Kidney tubule cell (primary cell): ENCODE measurements at places on chromosomes 13 and 19.

DNA sequence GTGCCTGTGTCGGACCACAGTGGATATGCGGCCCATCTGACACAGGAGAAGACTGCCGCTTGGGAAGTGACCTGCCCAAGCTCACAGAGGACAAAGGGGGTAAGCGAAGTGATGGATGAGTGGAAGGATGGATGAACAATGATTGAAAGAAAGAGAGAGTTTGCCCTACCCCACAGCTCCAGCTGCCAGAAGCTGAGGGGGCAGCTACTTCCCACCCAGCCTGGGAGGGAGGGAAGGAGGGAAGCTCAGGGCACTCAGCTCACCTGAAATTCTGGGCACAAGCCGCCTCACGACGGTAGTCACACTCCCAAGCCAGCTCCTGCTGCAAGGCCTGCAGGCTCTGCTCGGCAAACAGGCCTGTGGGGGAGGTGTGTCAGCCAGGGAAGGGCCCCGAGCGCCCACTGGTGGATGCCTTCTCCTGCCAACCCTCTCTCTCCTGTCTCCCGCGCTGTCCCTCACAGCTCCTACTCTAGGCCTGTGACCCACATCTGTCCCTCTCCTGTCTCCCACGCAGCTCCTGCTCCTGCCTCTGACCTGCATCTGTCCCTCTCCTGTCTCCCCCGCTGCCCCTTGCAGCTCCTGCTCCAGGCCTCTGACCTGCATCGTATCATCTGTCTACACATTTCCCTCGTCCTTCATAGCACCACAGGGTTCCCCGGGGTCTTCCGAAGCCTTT lies 12.0 kb upstream of the NUMBL start:
- DNase-seq: no peak

- DNase-seq: no peak
Observed at GRCh38 chr19:6890401-6890913, 3.1 kb downstream of the ADGRE1 start.

DNA sequence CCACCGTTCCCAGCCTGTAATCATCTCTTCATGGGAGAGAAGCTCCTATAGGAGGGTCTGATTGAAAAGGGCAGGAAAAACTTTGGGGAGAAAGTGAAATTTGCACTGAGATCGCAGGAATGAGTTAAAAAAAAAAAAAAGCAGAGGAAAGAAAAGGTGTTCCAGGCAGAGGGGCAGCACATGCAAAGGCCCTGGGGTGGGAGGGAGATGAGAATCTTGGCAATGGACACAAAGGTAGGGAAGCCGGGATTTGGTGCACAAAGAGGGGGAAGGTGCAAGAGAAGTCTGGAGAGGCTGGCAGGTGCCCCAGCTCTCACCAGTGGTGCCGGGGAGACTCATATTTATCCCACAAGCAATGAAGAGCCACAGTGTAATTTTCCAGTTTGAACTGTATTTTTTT lies 16.4 kb upstream of the GPR32 start:
- DNase-seq: no peak

DNA sequence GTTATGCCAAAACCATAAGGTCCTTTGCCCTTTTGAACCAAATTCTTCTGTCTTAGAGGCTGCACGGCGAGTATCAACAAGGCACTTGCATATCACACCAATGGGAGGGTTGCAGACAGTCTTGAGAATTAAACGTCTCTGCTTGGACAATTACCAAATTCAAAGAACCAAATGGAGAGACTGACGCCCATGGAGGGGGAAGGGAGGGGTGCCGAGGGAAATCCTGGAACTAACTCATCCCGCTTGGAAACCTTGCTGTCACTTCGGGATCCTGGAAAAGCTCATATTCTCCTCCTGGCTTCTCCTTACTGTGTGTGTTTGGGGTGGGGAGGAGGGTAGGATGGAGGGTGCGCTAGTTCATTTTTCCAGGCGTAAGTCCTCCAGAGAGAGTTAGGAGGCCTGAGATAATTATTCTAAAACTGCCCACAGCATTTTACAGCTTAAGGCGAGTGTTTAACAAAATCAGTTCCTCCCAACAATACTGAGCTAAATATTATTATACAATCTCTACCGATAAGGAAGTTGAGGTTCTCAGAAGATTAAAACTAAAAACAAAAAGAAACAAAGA lies 425.1 kb downstream of the TSHZ3 start:
- no peak for DNase-seq

GRCh38 chr13:103762523-103762922 lies 696.3 kb upstream of the SLC10A2 start:
- DNase-seq: no peak

- no peak for DNase-seq
Observed at GRCh38 chr19:8466018-8466417, 21.2 kb downstream of the HNRNPM start.

DNA sequence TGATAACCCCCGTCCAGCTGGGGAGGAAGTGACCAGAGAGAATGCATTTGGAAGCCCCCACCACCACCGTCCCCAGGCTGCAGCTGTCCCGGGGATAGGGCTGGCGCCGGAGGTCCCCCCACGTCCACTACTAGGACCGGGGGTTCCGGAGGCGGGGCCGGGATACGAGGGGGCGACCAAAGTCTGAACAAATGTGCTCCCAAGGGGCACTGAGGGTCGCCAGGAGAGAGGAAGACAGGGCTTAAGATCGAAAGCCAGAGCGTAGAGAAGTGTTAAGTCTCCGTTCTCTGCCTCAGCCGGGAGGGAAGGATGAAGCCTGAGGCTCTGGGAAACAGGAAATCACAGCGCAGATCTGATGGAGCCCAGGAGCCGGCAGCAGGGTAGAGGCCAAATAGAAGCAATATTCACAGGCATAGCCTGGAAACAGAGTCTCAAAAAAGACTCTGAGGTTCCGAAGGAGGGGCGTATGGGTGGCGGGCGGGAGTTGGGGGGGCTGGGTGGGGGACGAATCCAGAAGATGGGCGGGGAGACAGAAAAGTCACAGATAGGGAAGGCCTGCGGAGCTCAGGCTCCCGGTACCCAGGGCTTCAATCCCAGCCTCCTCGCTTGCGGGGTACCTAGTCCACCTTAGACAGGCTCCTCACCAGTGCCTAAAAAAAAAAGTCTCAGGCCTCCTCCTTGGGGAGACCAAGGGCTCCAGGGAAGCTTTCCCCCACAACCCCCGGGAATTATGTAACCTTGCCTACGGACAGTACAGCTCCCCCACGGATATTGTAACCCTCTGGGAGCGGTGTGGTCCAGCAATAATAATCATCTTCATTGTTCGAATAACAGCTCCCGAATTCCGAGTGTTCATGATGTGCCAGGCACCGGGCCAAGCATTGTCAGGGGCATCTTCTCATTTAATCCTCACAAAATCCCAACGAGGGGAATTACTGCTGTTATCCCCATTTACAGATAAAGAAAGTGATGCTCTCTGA lies 1.1 kb upstream of the ERF start:
- peak; percentile 44 for DNase-seq

DNA sequence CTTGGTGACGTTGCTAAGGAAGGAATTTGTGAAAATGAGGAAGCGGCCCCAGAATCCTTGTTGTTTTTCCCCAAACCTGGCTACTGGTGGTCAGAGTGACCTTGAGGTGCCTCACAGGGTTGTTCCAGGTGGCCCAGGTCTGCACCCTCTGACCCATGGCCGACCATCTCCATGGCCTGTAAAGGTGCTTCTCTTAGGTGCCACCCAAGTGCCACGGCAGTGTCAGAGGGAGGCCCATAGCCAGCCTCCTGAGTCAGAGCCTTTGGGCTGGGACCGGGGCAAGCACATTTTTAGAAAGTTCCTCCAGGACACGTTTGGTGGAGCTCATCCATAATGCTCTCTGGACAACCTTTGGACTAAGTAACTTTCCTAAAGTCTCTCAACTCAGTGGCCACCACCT lies 83.9 kb upstream of the IRS2 start:
- no peak for DNase-seq

- DNase-seq: no peak
Observed at GRCh38 chr13:50404116-50404515, 388.9 kb downstream of the KCNRG start.

- peak; percentile 49 for DNase-seq
Observed at GRCh38 chr13:32837973-32838927, 178.0 kb upstream of the KL start.

DNA sequence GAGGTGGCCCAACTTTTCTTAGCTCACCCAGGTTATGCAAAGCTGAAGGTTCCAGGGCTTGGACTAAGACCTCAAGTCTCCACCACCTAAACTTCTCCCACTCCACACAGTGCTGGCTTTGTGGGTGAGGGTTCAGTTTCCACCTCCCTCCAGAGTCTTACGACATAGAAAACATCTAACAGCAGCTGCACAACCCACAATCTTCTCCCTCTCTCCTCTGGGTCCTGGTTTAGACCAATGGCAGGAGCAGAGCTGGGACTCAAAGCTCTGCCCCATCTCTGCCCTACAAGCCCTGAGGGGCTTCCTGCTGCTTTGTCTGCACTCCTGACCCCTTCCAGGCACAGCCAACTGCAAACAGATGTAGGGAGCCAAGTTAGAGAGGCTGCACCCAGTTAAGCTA lies 16.0 kb downstream of the IRGC start:
- DNase-seq: no peak

GRCh38 chr13:51632591-51633362 lies 48.5 kb downstream of the WDFY2 start:
- peak; percentile 43 for DNase-seq

DNA sequence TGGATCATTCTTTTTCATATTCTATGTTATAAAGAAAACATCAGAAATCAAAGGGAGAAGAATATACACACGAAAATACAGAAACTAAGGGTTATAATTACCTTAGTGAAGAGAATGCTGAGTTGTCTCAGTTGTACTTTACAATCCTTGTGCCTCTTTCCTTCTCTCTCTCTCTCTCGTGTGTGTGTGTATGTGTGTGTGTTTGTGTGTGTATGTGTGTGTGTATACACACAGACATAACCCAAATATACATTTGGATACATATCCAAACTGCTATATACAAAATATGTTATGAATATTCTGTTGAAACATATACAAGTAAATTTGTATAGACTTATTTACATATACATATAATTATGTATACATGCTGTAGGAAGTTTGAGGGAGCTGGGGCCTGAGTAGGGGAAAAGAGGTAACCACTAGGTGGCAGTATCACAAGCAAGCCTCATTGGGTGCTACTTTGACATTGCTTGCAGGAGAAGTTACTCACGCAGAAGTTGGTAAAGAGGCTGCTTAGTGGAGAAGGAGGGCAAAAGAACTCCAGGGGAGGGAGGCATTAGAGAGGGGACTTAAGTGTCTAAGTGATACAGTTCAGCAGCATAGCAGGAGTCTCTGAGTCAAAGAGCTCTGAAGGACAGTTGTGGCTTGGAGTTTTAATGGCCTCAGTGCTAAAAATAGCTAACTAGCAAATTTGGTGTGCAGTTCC lies 465.1 kb upstream of the PCDH20 start:
- DNase-seq: peak; percentile 53
